ENCODE measurements at places on chromosomes 3 and 15.

GRCh38 chr15:57532731-57533447 lies 58.8 kb upstream of the MYZAP start:
- no peak for DNase-seq

DNA sequence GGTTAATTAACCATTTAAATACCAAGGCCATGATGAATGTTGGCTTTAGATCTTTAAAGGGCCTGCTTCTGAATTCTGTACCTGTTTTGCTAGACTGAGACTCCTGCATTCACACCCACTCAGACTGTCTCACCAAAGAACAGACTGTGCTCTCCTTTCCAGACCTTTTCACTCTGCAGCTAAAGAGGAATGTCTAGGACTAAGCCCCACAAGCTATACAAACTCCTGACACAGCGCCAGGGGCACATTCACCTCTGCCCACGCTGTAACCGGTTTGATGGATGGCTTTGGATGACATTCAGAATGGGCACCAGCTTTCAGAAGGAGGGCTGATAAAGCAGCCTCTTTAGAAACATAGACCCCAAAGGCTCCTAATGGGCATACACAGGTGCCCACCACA lies 200.1 kb downstream of the KCNMB2 start:
- no peak for DNase-seq

DNA sequence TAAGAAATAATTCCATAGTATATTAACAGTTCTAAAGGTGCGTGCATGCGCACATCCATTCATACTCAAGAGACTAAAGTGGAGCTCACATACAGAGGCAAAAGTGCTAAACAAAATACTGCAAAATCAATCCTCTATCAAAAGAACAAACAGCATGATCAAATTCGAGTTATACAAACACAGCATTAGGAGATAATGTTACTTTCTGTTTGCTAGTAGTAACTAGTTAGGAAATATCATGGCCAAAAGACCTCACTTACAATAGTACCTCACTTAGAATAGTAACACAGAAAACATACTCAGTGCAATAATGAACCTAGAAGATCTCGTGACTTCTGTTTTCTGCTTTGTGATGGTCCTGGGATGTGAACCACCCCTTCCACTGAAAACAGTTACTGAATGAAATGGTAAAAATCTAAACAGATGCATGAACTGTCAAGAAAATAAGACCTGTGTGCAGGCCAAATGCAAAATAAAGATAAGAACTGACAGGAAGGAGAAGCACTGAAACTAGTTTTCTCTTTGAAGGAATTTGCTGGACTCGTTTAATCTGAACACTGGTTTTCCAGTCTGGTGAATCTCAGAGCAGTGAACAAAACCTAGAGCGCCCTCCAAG lies 20.9 kb upstream of the CEMIP start:
- no peak for DNase-seq

DNA sequence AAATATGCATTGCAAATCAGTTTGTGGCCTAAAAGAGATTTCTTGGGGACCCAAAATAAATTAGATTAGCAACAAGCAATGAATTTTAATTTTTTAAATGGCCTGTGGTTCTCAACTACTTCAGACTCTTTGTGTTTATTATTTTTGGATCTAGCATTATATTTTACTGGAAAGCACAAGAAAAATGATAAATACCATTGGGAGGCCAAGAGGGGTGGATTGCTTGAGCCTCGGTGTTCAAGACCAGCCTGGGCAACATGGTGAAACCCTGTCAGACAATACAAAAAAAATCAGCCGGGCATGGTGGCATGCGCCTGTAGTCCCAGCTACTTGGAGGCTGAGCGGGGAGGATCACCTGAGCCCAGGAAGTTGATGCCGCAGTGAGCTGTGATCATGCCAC lies 13.6 kb downstream of the LACTB start:
- DNase-seq = no peak

DNA sequence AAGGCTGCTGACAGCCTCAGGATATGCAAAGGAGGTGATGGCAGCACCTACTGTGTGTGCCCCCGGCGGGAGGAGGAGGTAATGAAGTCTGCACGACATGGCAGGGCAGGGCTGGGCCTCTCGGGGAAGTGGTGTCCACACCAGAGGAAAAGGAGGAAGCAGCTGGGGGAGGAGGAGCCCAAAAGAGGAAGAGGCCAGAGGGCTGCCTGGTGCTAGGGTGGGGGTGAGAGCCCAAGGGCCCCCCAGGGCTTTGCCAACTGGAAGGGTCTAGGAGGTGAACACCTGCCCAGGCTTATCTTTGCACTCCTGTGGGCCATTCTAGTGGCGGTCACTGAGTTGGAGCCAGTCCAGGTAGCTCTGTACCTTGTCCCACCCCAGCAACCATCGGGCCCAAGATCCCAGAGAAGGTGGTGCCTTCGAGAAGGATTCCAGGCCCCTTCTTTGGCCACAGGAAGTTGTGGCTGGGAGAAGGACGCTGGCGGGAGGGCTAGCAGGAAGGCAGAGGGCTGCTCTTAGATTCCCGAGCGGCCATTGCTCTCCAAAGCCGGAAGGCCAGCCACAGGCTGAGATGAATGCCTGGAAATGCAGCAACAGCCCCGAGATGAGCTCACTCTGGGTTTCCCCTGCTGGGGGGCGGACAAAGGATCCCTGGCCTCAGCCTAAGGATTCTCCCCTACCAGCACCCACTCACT lies 7.0 kb downstream of the GNAI2 start:
- DNase-seq = peak; percentile 48

DNA sequence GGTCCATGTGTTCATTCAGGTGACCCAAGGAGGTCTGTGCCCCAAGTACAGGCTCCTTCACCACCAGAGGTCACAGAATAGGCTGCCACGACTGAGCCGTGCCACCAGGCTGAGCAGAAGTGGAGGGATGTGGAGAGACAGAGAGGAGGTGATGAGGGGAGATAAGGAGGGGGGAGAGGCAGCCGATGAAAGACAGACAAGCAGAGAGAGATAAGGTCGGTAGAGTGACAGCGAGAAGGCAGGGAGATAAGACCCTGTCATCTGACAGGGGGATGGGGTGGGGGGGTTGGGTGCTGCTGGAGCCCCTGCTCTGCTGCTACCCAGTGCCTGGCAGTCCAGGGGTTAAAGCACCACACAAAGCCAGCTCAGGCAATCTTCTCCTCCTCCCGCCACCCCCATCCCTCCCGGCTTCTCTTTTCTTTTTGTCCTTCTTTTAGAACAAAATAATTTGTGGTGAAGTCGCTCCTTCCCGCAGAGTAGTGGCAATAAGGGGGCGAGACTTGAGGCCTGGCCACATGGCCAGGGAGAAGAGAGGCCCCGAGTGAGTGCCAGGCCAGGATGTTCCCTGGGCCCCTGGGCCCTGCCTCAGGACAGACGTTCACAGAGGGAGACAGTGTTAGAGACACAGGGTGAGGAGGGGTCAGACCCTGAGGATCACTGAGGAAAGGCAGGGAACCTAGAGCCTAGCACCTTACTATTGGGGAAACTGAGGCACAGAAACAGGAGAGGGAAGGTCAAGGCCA lies 67.9 kb downstream of the CACNA2D2 start:
- no peak for DNase-seq

GRCh38 chr15:44489464-44489863 lies 47.5 kb upstream of the EIF3J start:
- DNase-seq = peak; percentile 87
